ENCODE measurements at places on chromosomes 12 and 14.

DNA sequence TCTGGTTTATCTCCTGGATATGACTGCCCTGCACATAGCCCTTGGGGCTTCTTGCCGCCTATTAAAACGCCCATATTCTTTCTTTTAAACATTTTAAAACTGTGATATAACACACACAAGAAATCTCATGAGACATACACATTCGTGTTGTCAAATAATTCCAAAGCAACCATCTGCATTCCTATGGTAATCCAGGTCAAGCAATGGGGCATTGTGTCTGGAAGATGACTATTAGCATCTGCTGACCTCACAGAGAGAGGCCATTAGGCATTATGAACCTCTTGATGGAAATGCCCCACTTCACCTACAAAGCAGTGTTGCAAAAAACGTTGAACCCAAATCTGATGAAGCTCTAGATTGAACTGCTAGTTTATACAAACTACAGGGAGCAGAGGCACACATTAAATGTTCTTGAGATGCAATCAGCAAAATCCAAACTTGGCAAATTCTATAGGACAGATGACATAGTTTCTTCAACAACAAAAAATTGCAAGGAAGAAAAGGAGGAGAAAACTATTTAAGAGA is 513.8 kb upstream of the CCDC196 start:
- no peak for DNase-seq

GRCh38 chr12:114439261-114439683 is 33.3 kb upstream of the TBX5 start:
- DNase-seq, result no peak

GRCh38 chr14:90995785-90996184 is 64.7 kb downstream of the RPS6KA5 start:
- DNase-seq, result no peak

- DNase-seq, result no peak
Measured at GRCh38 chr14:92315050-92315805, 7.7 kb upstream of the SLC24A4 start.

DNA sequence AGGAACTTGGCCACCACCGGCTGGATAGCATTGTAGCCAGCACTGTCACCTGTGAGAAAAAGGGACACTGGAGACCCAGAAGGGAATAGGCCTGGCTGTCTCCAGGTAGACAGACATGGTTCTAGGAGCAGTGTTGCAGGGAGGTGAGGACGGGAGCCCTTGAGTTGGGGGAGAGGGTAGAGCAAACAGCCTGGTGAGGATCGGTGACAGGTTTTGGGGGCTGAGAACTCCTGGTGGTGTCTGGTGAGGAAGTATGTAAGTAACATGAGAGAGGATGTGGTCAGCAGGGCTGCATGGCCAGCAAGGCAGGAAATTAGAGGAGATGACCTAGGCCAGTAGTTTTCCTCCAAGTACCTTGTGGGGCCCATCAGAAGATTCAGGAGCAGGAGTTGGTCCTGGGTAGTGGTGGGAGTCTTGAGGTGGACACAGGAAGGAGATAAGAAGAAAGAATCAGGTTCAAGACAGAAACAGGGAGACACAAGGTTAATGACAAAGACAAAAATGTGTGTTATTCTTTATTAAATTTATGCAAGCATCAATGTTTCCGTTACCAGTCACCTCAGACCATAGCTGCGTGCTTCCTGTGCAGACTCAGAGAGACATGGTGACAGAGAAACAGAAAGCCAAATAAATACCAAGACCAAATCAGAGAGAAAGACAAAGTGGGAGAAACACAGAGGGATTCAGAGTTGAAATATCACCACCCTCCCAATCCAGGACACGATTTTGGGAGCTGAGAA is at the start of gene ARHGAP9:
Gene ARHGAP9, minus strand, starts transcription at position 491 of the 740 bp plus-strand sequence. Its CDS starts 460 bp downstream, at position 31.
- no peak for DNase-seq

DNA sequence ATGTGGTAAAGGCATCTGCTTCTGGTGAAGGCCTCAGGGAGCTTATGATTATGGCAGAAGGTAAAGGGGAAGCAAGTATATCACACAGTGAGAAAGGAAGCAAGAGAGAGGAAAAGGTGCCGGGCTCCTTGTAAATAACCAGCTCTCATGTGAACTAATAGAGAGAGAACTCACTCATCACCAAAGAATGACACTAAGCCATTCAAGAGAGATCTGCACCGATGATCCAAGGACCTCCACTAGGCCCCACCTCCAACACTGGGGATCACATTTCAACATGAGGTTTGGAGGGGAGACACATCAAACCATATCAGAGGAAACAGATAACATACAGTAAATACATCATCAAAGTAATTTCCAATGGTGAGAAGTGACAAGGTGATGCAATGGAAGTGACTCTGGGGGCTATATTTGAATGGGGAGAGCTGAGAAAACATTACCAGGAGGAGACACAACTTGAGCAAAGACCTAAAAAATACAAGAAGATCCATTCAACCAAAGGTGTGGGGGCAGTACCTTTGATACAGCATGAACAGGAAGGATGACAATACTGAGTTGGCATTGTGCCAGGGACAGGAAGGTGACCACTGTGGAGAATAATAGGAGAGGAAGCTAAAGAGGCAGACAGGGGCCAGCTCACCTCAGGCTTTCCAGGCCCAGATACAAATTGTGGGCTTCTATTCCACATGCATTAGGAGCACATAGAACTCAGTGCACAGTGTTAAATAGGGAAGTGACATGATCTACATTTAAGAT is 134.4 kb upstream of the GRIP1 start:
- no peak for DNase-seq

DNA sequence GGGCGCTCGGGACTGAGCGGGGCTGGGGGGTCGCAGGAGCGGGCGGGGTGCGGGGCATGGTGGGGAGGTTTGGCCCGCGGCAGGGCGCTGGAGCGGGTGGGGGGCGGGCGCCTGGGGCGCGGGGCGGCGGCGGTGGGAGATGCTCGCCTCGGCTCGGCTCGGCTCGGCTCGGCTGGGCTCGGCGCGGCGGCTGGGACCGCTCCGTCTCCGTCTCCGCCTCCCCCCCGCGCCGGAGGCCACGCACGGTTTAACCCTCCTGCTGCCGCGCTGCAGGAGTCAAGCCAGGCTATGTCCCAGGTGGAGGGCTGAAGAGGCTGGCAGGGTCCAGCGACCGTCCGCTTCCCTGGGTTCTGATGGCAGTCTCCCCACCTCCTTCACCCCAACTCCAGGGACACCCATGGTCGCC is at the start of gene PIANP:
Gene PIANP, minus strand, starts transcription at position 170 of the 406 bp plus-strand sequence. CDS start 2,754 bp downstream, outside the sequence.
- DNase-seq, result peak; percentile 63

- DNase-seq, result no peak
Measured at GRCh38 chr14:103067231-103067954, 10.0 kb upstream of the CDC42BPB start.

DNA sequence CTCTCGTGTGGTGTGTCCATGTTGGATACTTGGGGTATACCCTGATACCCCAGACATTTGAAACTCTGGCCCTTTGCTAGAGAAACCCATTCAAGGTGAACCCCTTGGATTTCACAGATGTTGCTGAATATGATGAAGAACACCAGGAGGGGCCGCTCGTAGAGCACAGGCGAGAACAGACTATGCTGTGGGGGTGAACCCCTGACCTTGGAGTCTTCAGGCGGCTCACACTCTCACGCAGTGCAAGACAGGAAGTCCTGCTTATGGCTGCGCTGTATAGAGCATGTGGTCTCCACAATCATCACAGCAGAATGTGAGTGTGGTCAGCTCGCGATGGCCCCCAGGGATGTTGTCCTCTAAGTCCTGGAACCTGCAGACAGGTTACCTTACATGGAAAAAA is 60.4 kb downstream of the SLC15A4 start:
- DNase-seq, result no peak

DNA sequence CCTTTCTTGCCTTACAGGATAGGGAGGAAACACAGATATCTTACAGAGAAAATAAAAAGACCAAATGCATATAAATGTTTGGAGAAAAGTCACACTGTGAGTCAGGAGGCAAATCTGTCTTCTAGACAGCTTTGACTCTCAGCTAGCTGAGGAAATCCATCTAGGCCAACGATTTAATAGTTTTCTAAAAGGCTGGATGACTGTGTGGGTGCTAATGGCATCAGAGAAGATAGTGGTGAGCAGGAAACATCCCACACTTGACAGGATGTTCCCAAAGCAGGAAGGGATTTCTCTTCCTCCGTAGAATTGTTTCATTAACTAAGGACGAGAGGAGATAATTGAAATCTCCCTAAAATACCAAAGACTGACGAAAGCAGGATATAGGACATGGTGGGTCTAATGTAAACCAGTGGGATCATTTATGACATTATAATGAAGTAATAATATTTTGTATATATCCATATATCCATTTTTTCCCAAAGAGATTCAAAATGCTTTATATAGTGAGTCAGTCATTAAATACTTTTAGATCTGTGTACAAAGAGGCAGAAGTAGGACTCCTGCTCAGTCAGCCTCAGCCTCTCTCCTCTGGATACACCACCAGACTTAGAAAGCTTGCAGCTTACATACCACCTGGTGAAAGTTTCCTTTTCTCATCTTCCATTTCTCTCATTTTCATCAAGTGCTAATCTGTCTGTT is 44.3 kb upstream of the PSMA6 start:
- no peak for DNase-seq

DNA sequence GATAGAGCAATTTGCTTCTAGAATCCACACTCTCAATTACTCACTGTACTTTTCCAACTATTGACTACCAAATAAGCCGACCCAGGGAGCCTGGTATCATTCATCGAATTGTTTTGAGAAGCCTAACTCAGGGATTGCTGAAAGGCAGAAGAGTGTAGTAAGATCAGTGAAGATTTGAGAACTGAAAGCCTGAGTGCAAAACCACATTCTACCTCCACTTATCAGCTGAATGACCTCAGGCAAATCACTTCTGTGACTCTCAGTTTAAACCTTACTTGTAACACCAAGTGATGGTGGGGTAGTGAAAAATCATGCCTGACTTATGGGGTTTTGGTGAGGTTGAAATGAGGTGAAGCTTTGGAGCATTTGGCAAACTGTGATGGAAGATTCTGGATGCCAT is 126.1 kb upstream of the MAX start:
- no peak for DNase-seq

DNA sequence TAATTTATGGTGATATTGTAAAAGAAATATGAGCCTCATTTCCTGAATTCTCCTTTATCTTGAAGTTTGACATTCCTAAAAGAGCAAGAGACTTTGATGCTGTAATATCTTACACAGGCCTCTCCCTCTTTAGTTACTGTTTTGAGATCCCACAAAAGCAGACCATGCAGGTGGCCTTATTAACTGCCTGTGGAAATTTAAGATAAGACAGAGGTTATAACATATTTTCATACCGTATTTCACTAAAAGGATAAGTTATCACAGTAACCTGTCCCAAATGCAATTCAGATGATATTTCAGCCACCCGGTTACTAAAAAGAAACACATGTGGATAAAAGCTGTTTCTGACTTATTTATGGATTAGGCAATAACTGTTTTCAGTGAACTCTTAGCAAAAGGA is 150.1 kb downstream of the NAV3 start:
- DNase-seq, result no peak

DNA sequence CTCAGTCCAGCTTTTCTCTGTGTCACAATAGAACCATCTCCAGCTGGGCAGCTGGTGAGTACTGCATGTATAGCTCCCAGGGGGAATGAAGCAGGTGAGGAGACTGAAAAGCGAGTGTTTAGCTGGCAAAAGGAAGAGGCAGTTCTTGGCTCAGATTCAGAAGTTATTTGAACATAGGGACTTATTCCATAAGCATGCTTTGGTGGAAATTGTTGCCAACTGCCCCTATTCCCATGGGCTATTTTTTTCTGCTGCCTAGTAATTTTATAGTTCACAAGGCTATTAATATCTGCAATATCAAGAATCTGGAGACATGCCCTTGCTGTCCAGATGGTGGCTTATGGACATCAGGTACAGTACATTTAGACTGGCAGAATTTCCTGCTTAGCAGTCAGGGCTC is 1112.7 kb downstream of the LRFN5 start:
- DNase-seq, result no peak

DNA sequence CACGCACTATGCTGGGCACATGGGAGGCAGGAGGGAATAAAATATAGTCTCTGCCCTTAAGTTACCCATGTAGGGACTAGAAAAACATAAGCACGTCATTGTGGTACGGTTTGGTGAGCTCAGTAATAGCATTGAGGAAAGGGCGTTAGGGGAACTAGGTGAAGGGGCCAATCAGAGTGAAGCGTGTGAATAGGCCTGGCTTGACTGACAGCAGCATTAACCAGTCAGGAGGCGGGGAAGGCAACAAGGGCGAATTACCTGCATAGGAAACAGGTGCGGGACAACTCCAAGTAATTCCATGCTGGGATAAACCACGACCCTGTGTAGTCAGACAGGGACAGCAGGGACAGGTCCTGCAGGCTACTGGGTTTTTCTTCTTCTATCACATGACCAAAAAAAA is 107.7 kb downstream of the UNC79 start:
- DNase-seq, result no peak

DNA sequence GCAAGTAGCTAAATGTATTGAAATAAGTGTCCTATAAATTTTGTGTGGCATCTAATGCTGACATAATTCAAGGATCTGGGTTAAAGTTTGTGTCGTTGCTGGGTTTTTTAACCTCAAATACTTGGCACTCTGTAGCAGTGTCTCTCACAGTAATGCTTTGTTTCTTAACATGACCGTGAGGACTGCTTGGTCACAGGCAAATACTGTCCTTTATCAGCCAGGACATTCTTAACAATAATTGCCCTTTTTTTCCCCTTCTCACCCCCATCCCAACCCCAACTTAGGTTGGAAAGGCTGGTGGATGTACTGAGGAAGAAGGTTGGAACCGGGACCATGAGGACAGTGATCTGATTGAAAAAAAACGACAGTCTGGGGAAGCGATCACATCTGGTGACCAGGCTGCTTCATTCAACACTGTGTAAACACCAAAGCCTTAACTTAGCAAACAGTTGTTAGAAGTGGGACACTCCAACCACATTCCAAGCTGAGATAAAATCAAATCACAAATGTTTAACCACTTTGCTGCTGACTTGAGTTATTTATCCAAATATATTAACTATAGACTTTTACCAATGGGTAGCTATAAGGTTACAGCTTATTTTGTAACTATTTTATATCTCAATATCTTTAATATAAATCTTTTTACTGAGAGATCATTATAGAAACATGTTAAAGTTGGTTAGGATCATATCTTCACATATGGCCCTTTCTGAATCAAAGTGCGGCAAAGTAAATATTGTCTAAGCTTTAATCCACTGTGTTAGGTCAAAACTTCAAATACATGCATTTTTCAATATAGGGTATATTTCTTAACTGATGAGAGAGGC is 48.2 kb downstream of the FOXA1 start:
- DNase-seq, result no peak

GRCh38 chr12:129635021-129635685 is 268.7 kb downstream of the TMEM132D start:
- DNase-seq, result no peak

DNA sequence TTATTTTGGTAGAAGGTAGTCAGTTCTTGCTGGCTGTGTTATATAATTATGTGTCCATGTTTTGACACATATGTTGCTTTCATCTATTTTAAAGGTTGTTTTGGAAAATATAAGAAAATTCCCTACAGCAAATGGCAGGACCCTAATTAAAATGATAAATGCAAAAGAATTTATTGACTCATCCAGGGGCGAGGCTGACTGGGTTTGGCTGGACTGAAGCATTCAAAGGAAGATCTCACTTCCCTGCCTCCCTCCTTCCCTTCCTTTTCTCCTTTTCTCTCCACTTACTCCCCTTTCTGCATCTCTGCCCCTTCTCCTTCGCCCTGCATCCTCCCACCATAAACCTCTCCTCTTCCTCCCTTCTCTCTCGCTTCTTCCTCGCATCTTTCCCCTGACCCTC is 129.6 kb downstream of the SNAPC1 start:
- DNase-seq, result no peak

- peak; percentile 86 for DNase-seq
Measured at GRCh38 chr12:119544765-119545625, 48.6 kb upstream of the TMEM233 start.

GRCh38 chr12:105261010-105261409 is 25.0 kb upstream of the APPL2 start:
- DNase-seq, result no peak

Data from muscle of back (tissue), 13 donors.